ENCODE measurements at places on chromosomes 4 and X. TPM values are rescaled to one million over a fixed set of nuclear protein-coding genes. Genes with fewer than 3 reads are reported as not detected.

Gene POU3F4
- total RNA-seq: not detected

Gene LDOC1
- 46.2 TPM for total RNA-seq

Gene CXorf65
- total RNA-seq: not detected

Gene RHOXF2B
- not detected for total RNA-seq

Gene POLN
- 4.2 TPM for total RNA-seq

Gene NKX3-2
- not detected for total RNA-seq

Gene F8A3
- total RNA-seq: 9.7 TPM

Gene HSD17B13
- not detected for total RNA-seq

Gene REELD1
- not detected for total RNA-seq

Gene NPY5R
- not detected for total RNA-seq

Gene FAM241A
- total RNA-seq: 9.1 TPM

Gene MND1
- 7.7 TPM for total RNA-seq

DNA sequence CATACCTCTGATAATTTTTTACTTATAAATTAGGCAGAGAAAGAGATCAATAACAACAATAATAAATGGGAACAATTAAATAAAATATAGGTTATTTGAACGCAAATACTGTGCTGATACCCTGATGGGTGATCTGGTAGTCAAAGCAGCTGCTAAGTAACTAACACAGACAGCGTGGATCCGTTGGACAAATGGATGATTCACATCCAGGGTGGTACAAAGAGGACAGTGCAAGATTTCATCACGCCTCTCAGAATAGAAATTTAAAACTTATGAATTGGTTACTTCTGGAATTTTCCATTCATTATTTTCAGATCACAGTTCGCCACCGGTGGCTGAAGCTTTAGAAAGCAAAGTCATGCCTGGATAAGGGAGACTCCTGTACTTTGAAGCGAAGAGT is 1066.0 kb upstream of the ADGRL3 start:
- H3K36me3 ChIP-seq: no peaks in the 10 kb centered on the region
- no peak overlapping the region for H3K27ac ChIP-seq
- H3K27me3 ChIP-seq: no peaks in the 10 kb centered on the region
- H3K4me3 ChIP-seq: no peak overlapping the region
- DNase-seq: no peak
- H3K4me1 ChIP-seq: no peaks in the 10 kb centered on the region

DNA sequence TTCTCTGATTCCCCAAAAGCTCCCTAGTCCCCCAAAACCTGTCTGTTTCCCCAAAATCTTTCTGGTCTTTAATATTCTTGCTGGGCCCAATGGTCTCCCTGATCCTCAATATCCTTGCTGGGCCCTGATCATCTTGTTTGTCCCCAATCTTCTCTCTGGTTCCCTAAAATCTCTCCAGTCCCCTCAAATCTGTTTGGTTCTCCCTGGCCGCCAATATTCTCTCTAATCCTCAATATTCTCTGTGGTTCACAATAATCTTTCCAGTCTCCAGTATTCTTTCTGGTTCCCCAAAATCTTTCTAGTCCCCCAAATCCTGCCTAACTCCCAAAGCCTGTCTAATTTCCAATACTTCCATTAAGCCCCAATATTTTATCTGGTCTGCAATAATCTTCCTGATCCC is 18.5 kb downstream of the P2RY8 start:
- H3K36me3 ChIP-seq: no peaks in the 10 kb centered on the region
- DNase-seq: no peak
- H3K27me3 ChIP-seq: no peaks in the 10 kb centered on the region

- H3K4me1 ChIP-seq: peaks cover 9% of the 10 kb centered on the region
- no peak overlapping the region for H3K4me3 ChIP-seq
- peaks cover 6% of the 10 kb centered on the region for H3K27me3 ChIP-seq
Measured at GRCh38 chr4:77992581-77992980, 64.5 kb upstream of the FRAS1 start.

GRCh38 chrX:150907474-150907873 is 9.0 kb upstream of the CD99L2 start:
- H3K27me3 ChIP-seq: no peaks in the 10 kb centered on the region
- no peak overlapping the region for H3K4me3 ChIP-seq
- no peak for DNase-seq
- no peaks in the 10 kb centered on the region for H3K4me1 ChIP-seq

DNA sequence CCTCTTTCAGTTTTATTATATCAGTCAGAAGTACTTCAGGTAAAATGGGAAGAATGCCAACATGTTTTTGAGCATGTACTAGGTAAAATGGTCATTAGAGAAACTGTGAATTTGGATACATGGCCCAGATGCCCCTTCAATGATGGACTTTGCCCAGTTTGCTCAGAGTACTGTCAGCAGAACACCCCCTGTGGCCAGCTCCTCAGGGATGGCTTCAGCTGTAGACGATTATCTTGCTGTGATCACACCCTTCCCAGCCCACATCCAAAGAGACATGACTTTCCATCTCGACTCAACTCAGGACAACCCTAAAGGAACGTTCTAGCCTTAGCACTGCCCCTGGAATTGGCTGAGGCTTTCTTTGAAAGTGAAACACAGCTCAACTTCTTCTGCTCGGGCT is 439.1 kb downstream of the PACRGL start:
- H3K27me3 ChIP-seq: no peaks in the 10 kb centered on the region
- no peak overlapping the region for H3K4me3 ChIP-seq
- peaks cover 18% of the 10 kb centered on the region for H3K4me1 ChIP-seq
- no peak for DNase-seq

GRCh38 chr4:81519856-81520255 is 48.1 kb upstream of the RASGEF1B start:
- no peaks in the 10 kb centered on the region for H3K4me1 ChIP-seq
- DNase-seq: no peak
- no peak overlapping the region for H3K27ac ChIP-seq
- no peaks in the 10 kb centered on the region for H3K36me3 ChIP-seq
- no peak overlapping the region for H3K4me3 ChIP-seq

DNA sequence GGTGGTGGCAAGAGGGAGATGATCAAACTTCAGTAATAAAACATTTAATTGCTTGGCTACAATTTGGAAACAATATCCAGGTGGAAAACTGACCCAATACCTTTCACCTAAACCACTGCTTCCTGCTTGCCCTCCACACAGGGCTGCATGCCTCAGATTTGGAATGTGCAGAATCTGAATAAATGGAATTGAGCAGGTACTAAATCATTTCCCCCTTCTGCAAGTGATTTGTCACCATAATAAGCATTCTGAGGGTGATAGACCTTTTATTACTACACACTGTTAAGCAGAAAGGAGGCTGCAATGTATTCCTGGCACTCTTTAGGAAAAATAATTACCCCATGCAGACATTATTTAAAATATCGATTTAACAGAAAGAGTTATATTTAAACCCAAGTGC is 291.8 kb downstream of the IDS start:
- no peaks in the 10 kb centered on the region for H3K36me3 ChIP-seq
- no peaks in the 10 kb centered on the region for H3K27me3 ChIP-seq
- H3K27ac ChIP-seq: no peak overlapping the region
- no peak for DNase-seq
- H3K4me3 ChIP-seq: no peak overlapping the region

- no peak overlapping the region for H3K27ac ChIP-seq
- no peak for DNase-seq
- H3K27me3 ChIP-seq: no peaks in the 10 kb centered on the region
- no peaks in the 10 kb centered on the region for H3K4me1 ChIP-seq
- no peaks in the 10 kb centered on the region for H3K36me3 ChIP-seq
Measured at GRCh38 chrX:41711021-41711667, 12.8 kb upstream of the GPR82 start.

DNA sequence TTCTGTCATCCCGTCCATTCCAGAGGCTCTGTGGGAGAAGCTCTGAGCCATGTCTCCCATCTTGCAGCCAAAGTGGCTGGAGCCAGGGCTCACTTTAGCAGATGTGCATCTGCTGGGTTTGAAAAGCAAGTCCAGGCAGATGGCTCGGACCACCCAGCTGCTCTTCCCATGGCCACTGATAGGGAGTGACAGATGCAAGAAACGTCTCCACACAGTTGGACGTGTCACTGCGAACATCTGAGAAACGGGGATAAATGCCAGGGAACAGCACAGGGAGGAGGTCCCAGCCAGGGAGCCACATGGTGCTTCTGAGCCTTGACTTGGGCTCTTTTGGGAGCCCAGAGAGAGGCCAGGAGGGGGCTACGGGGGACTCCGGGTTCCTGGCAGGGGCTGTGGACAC is 242.3 kb downstream of the AFAP1 start:
- no peak overlapping the region for H3K4me3 ChIP-seq
- H3K27ac ChIP-seq: no peak overlapping the region
- no peak for DNase-seq
- H3K4me1 ChIP-seq: no peaks in the 10 kb centered on the region
- no peaks in the 10 kb centered on the region for H3K36me3 ChIP-seq

- no peak for DNase-seq
- no peak overlapping the region for H3K4me3 ChIP-seq
- no peaks in the 10 kb centered on the region for H3K36me3 ChIP-seq
- H3K4me1 ChIP-seq: no peaks in the 10 kb centered on the region
Measured at GRCh38 chr4:154722262-154722661, 21.5 kb upstream of the LRAT start.

DNA sequence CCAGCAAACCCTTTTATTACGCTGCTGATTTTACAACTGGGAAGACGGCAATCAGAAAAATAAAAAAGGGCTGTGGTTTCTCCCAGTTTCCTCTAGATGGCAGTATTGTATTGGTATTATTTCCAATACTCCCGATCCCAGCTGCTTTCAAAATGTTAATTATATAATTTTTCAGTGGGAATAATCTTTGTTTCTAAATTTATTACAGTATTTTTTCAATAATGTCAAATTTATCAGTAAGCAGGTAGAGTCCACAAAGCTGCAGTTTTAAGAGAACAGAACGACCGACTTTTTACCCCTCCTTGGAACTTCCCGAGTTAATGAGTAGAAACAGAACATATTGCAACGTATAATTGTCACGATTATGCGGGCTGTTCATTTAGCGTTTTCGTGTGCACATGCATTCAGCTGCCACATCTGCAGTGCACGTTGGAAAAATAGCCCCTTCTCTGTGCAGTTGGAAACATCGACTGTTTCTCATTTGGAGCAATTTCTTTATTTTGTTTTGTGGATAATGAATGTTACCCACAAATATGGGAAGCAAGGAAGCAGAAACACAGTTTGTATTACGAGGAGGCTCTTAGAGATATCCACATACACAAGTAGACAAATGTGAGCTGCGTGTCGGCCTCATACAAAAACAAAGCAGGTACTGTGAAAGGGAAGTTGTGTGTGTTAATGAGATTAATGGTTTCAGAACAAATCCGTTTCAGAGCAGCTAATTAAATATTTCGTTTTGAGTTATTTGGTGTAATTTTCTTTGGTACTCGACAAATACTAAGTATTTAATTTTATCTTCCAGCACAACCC is 188.0 kb downstream of the STIM2 start:
- DNase-seq: peak; percentile 24
- H3K4me1 ChIP-seq: no peaks in the 10 kb centered on the region
- H3K4me3 ChIP-seq: no peak overlapping the region
- H3K36me3 ChIP-seq: no peaks in the 10 kb centered on the region
- H3K27ac ChIP-seq: no peak overlapping the region
- H3K27me3 ChIP-seq: peaks cover 2% of the 10 kb centered on the region

GRCh38 chr4:37936889-37937498 is 23.2 kb upstream of the PTTG2 start:
- no peak overlapping the region for H3K4me3 ChIP-seq
- H3K36me3 ChIP-seq: no peaks in the 10 kb centered on the region
- DNase-seq: no peak
- H3K4me1 ChIP-seq: no peaks in the 10 kb centered on the region
- H3K27ac ChIP-seq: no peak overlapping the region
- H3K27me3 ChIP-seq: no peaks in the 10 kb centered on the region

- H3K4me3 ChIP-seq: no peak overlapping the region
- no peak overlapping the region for H3K27ac ChIP-seq
- H3K27me3 ChIP-seq: no peaks in the 10 kb centered on the region
- no peak for DNase-seq
- H3K36me3 ChIP-seq: no peaks in the 10 kb centered on the region
- H3K4me1 ChIP-seq: peaks cover 3% of the 10 kb centered on the region
Measured at GRCh38 chr4:113636877-113637276, 124.7 kb downstream of the CAMK2D start.

GRCh38 chr4:102328045-102328444 is 17.2 kb downstream of the SLC39A8 start:
- no peaks in the 10 kb centered on the region for H3K36me3 ChIP-seq
- no peak for DNase-seq
- no peak overlapping the region for H3K4me3 ChIP-seq
- H3K4me1 ChIP-seq: no peaks in the 10 kb centered on the region
- no peaks in the 10 kb centered on the region for H3K27me3 ChIP-seq
- no peak overlapping the region for H3K27ac ChIP-seq

- no peak for DNase-seq
- no peaks in the 10 kb centered on the region for H3K36me3 ChIP-seq
- no peaks in the 10 kb centered on the region for H3K27me3 ChIP-seq
- no peak overlapping the region for H3K27ac ChIP-seq
- no peak overlapping the region for H3K4me3 ChIP-seq
Measured at GRCh38 chr4:92128676-92129075, 175.1 kb upstream of the GRID2 start.

DNA sequence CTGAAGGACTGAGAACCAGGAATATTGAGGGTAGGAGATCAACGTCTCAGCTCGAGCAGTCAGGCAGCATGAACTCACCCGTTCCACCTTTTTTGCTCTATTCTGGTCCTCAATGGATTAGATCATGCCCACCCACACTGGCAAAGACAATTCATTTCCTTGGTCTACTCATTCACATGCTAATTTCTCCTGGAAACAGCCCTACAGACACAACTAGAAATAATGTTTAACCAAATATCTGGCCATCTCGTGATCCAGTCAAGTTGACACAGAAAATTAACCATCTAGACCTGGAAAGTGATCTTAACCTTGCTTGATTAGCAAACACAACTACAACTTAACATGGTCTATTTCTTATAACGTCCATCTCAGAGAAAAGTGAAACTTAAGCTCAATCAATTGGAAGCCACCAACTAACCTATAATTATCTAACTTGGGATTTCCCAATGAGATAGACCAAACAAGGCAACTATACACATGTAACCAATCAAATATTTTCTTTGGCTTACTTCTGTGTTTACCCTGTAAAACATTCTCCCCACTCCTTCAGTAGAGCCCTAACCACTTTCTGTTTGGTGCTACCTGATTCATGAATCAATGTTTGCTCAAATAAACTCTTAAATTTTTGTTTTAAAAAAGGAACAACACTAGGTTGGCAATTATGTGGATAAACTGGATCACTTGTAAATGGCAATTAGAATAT is 69.7 kb upstream of the MAMLD1 start:
- no peak overlapping the region for H3K27ac ChIP-seq
- H3K36me3 ChIP-seq: no peaks in the 10 kb centered on the region

DNA sequence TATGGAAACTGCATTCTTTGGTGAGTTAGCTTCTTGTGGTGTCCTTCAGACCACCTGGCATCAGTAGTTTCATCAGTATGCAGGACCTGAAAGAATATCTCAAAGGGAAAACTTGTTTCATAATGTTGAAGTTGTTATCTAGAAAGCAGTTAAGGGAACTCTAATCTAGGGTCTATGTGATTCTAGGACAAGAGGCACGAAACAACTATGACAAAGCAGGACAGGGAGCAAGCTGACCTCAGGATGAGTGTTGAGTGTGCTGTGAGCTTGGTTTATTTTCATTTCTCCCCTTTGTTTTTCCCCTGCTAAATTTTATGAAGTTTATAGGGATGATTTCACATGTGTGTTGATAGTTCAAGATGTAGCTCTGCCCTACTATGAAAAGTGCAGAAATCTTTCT is 65.7 kb downstream of the MXRA5 start:
- H3K27me3 ChIP-seq: no peaks in the 10 kb centered on the region
- no peaks in the 10 kb centered on the region for H3K36me3 ChIP-seq
- no peak for DNase-seq
- H3K4me1 ChIP-seq: no peaks in the 10 kb centered on the region
- no peak overlapping the region for H3K27ac ChIP-seq
- no peak overlapping the region for H3K4me3 ChIP-seq

- no peaks in the 10 kb centered on the region for H3K27me3 ChIP-seq
- no peak overlapping the region for H3K4me3 ChIP-seq
- H3K27ac ChIP-seq: peak overlapping the region; percentile 89
- peaks cover 26% of the 10 kb centered on the region for H3K4me1 ChIP-seq
Measured at GRCh38 chrX:40012868-40013265, 84.9 kb downstream of the BCOR start.

All from endothelial cell of umbilical vein (primary cell).